ENCODE measurements at places on chromosomes 2 and 18.

GRCh38 chr18:8006979-8007378, 439.9 kb downstream of the PTPRM start:
- DNase-seq, result no peak

GRCh38 chr2:206858687-206859329, 80.5 kb upstream of the CPO start:
- no peak for DNase-seq

DNA sequence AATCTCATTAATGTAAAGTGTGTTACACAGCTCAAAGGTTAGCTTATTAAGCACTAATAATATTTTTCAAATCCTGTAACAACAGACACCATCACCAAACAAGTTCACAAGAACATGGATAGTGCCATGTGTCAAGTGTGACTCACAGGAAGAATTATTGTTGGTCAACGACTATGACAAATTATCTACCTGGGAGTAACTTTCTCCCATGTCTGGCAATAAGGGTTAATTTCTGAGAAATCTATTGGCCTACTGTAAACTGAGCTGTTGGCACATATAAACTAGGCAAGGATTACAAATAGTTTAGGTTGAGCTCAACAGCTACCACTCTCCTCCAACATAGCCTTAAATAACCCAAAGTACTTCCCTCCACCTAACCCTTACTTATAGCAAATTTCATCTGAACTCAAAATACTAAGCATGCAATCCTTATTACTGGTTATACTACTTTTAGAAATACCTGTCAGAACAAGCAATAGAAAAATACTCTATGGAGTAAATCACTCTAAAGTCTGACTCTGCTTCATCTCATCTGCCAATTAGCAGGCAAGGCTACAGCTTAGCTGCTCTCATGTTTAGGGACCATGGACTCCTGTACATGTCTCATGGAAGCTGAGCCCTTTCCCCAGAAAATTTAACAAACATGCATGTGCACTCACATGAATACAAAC, 223.0 kb downstream of the NBAS start:
- no peak for DNase-seq

DNA sequence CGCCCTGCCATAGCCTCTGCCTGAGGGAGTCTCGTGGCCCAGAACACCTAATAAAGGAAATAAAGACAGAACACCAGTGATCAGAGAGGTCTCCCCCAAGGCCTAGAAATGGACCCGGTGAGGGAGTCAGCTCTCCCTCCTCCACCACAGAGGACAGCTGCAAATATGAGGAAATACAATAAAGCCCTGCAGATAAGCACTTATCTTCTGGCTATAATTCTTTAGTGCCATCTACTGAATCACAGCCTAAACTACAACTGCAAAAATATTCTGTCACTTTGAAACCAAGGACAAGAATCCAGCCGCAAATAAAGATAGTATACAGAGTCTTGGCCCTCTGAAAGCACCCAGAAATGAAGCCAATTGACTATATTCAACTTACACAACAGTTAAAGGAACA, 42.4 kb upstream of the TACR1 start:
- DNase-seq, result peak; percentile 46

GRCh38 chr2:39584283-39584965, 81.3 kb upstream of the TMEM178A start:
- DNase-seq, result no peak

DNA sequence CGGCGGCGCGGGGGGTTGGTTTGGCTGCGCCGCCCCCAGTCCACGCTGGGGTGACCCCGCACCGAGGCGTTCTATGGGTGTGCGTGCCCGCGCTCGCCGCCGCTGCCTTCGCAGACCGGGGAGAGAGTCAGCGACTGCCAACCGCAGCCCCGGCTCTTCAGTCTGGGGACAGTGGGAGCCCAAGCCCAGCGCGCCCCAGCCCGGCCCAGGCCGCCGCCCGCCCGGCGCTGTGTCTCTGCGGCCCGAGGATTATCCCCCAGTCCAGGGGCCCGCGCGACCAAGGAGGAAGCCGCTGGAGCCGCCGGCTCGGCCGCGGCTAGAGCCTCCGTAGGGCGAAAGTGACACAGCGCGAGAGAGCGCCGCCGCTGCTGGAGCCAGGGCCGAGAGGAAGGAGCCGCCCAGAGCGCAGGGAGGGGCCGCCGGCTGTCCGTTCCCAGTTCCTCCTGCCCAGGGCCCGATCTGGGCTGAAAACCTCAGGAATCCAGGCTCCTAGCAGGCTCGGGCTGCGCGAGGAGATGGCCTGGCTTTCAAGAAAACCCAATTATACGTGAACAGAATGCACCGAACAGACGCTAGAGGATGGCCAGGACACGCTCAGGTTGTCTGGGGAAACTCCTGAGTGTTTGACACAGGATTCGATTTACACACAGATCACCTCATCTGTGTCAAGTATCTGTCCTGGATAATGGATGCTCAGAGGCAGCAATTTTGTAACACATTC, 2.4 kb downstream of the CTIF start:
- DNase-seq, result peak; percentile 52

DNA sequence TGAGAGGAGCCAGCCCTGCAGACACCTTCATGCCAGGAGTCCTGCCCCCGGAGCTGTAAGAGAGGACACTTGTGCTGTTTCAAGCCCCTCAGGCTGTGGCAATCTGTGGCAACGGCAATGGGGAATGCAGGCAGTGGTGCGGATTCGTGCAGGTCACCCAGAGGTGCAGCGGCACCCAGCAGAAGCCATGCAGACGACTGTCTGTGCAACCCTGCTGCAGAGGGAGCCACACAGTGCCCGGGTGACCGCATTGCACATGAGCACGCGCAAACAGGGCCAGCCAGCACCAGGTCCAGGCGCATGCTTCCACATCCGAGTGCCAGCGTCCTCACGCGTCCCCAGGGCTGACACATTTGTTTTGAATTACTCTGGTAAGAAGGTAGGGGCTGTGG, 84.8 kb upstream of the GPC1 start:
- DNase-seq, result no peak

- no peak for DNase-seq
Observed at GRCh38 chr2:159201360-159202063, 85.0 kb downstream of the WDSUB1 start.

- DNase-seq, result no peak
Observed at GRCh38 chr18:72456802-72457201, 87.3 kb downstream of the CBLN2 start.

- DNase-seq, result no peak
Observed at GRCh38 chr2:158841850-158842249, 46.7 kb downstream of the DAPL1 start.

GRCh38 chr2:195662138-195662537, 5.1 kb downstream of the SLC39A10 start:
- DNase-seq, result peak; percentile 59

DNA sequence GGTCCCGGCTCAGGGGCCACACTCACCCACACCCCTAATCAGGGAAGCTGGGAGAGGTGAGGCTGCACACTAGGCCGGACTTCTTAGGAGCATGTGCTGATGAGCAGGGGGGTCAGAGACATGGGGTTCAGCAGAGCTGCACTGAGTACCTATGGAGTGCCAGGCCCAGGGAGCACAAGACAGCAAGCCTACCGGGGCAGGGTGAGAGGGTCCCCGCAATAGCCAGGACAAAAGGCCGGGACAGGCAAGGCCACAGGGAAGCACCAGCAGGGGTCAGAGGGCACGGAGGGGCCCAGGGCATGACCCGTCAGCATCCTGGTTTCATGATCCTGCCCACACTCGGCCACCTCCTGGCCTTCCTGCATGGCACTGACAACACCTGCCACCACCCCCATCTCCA, 73.5 kb downstream of the TNS1 start:
- DNase-seq, result no peak

GRCh38 chr2:179817181-179817841, 44.1 kb downstream of the ZNF385B start:
- no peak for DNase-seq

DNA sequence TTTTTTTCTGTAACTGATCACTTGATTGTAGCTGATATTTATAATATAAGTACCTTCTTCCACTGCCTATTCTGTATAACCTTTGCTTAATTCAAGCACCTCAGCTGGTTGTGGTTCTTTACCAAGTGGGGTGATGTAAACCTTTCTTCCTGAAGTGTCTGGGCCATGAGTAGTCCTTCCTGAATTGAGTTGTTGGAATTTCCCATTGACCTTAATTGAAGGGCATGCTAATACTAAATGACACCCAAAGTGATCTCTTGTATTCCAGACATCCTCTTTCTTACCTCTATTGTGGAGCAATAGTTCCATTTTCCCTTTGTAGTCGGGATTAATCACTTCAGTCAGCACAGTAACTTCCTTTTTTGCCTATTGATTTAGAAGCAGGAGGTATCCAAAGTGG, 1496.8 kb upstream of the CELF4 start:
- no peak for DNase-seq

- no peak for DNase-seq
Observed at GRCh38 chr18:25727281-25727985, 363.0 kb downstream of the SS18 start.

GRCh38 chr2:69907216-69907615, 7.7 kb upstream of the MXD1 start:
- DNase-seq, result no peak

DNA sequence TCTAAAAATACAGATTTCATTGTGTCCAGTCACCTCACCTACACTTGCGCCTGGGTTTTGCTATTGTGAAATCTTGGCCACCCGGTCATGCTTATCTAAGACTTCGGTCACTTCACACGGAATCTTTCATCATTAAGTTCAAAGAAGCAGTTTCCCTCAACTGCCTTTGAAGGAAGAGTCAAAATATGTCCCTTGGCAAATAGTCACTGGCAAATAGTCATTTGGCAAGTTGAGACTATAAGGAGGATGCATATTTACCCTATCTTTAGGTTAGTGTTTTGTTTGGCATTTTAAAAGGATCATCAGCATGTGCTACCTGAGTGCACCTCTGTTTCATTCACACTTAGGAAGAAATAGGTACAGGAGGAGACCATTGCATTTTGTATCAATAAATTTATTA, 95.9 kb downstream of the FEZ2 start:
- DNase-seq, result no peak

DNA sequence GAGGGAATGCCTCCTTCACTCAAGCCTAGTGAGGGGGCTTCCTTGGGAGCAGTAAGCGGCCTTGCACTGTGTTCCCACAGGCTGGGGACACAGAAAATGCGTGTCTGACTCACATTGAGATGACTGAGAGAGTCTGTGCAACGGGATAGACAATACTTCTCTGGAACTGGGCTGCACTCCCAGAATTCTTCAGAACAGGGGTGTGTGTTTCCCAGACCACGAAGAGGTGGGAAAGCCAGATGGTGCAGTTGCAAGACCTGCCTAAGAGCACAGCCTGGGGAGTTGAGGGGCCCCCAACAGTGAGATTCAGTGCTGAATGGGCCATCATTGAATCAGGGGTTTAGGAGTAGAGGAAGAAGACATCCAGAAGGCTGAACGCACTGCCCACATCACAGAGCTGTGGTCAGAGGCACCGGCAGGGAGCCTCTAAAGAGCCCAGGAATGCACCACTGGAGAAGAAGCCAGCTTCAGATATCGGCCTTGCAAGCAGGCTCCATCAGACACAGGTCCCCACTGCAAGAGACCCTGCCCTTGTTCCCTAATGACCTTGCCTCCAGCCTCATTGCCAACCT, 36.6 kb upstream of the MRPL19 start:
- no peak for DNase-seq

DNA sequence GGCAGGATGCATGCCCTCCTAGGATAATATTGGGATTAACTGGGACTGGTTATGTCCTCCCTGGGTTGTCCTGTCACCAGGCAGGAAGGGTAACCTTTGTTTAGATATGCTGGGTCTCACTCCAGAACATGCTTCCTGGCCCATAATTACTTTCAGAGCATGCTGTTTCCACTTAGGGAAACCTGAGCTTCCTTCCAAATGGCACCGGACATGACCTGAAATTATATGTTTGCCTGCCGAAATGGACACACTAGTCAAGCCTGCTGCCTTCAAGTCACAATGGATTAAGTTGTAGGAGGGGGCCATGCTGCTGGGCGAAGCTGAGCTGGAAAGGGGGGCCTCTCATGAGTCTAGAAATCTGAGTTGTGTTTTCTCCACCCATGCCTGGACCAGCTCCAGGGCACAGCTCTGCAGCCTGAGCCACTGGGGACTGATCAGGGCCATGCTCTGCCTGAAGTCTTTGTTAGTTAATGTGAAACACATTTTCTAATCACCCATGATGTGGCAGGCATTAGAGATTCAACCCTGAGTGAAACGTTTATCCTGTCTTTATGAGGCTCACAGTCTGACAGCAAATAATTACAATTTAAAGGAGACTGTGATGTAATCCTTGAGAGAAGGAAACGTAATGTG, 273.3 kb downstream of the TNS1 start:
- no peak for DNase-seq

GRCh38 chr2:69720404-69720803, 21.5 kb upstream of the ANXA4 start:
- DNase-seq, result peak; percentile 25

- no peak for DNase-seq
Observed at GRCh38 chr2:215451012-215451756, 15.3 kb upstream of the FN1 start.

DNA sequence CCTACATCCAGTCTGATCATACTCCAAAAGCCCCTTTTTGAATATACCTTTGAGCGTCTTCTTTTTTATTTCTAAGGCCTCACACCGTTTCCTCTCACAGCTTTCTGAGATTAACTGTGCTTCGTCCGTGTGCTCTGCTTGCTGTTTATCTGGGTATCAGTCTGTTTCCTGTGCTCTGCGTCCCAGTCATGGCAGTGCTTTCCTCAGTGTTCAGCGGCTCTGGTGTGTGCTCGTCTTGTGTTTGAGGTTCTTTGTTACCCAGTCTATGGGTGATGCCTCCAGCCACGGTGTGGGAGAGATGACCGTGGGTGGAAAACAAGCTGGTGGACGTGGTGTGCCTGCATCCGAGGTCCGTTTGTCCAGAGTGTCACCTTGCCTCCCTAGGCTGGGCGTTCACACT, 33.6 kb upstream of the BIN1 start:
- DNase-seq, result no peak

DNA sequence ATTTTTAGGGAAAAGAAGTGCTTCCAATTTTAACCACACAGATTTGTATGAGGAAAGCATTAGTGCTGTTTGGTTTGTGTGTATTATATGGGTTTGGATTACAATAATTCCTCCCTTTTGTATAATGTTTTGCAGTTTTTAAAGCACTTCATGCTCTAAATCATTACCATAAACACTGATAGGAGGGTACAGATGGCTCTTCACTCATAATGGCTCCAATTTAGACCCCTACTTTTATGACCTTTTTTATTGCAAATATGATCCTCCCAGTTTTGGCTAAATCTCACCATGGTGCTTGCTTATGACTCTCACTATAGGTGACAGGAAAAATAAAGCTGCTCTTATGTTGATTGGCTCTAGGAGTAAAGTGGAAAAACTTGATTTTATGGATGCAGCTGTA, 23.8 kb upstream of the TMEM17 start:
- no peak for DNase-seq

GRCh38 chr2:67311536-67311935, 85.6 kb upstream of the ETAA1 start:
- DNase-seq, result no peak

DNA sequence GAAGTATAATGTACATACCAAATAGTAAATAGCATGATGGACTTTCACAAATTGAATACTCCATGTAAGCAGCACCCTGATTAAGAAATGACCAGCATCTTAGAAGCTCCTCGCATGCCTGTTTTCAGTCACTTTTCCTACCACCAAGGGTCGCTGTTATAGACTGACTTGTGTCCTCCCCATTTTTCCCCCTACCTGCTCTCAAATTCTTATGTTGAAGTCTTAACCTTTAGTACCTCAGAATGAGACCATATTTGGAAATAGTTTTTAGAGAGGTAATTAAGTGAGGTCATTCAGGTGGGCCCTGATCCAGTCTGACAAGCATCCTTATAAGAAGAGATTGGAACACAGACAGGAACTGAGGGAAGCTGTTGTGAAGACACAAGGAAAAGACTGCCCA, 125.9 kb downstream of the LYPD6 start:
- DNase-seq, result no peak
